ENCODE measurements at places on chromosomes 4 and X.

DNA sequence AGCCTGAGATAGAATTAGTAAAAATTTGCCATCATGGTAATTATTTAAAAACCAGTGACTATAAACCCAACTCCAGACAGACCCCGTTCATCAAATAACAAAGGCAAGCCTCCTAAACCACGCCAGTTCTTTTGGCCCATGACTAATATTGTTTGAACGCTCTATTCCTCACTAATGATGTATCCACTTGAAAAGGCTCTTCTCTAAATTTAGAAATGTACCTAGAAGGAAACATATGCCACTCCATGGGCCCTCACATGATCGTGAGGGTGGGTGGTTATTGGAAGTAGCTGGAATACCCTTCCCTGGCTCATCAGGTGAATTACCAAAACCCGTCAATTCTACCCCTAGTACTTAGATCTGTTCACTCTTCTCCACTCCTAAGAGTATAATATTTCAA lies 249.2 kb downstream of the COL25A1 start:
- DNase-seq, result no peak
- H3K27ac ChIP-seq, result no peak overlapping the region
- no peaks in the 10 kb centered on the region for H3K36me3 ChIP-seq

- no peak overlapping the region for H3K27ac ChIP-seq
- no peaks in the 10 kb centered on the region for H3K36me3 ChIP-seq
- no peaks in the 10 kb centered on the region for H3K4me1 ChIP-seq
- H3K4me3 ChIP-seq, result no peak overlapping the region
- no peaks in the 10 kb centered on the region for H3K27me3 ChIP-seq
- DNase-seq, result no peak
Measured at GRCh38 chrX:15151267-15152186, 118.4 kb downstream of the ASB9 start.

DNA sequence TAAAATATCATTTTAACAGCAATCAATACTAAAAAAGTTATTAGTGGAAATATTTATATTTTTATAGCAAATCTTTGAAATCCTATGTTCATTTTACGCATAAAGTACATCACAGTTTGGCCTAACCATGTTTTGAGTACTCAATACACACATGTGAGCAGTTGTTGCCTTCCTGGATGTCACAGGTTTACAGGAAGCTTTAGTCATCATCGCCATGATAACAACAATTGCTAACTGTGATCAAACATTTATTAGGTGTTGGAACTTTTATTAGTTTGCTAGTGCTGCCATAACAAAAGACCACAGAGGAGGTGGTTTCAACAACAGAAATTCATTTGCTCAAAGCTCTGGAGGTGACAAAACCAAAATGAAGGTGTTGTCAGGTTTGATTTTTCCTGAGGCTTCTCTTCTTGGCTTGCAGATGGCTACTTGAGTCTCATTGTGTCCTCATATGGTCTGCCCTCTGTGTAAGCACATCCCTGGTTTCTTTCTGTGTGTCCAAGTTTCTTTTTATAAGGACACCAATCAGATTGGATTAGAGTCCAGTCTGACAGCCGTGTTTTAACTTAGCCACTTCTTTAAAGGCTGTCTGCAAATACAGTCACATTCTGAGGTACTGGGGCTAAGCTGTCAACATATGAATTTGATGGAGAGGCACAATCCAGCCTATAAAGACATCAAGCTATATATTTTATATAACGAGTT lies 43.1 kb upstream of the BOD1L1 start:
- no peaks in the 10 kb centered on the region for H3K36me3 ChIP-seq
- no peak overlapping the region for H3K4me3 ChIP-seq
- no peaks in the 10 kb centered on the region for H3K4me1 ChIP-seq
- H3K27me3 ChIP-seq, result no peaks in the 10 kb centered on the region
- no peak for DNase-seq

- no peak overlapping the region for H3K27ac ChIP-seq
- H3K4me1 ChIP-seq, result no peaks in the 10 kb centered on the region
- DNase-seq, result no peak
Measured at GRCh38 chr4:163764569-163764968, 270.1 kb downstream of the TMA16 start.

DNA sequence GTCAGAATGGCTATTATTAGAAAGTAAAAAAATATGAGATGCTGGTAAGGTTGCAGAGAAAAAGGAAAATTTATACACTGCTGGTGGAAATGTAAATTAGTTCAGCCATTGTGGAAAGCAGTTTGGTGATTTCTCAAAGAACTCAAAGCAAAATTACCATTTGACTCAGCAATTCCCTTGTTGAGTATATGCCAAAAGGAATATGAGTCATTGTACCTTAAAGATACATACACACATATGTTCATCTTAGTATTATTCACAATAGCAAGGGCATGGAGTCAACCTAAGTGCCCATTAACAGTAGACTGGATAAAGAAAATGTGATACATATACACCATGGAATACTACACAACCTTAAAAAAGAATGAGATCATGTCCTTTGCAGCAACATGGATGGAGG lies 148.2 kb downstream of the COMMD8 start:
- no peak for DNase-seq
- no peak overlapping the region for H3K27ac ChIP-seq
- H3K4me1 ChIP-seq, result no peaks in the 10 kb centered on the region
- no peaks in the 10 kb centered on the region for H3K27me3 ChIP-seq
